GM04503 (cell line): ENCODE measurements at places on chromosomes 13 and 19.
A peak's percentile ranks its signal among the peaks of the same experiment; 100 is the strongest.

GRCh38 chr13:22114630-22115311 lies 443.9 kb downstream of the FGF9 start:
- DNase-seq, result no peak

GRCh38 chr19:14441041-14441938 lies 8.2 kb downstream of the PKN1 start:
- DNase-seq, result no peak

- no peak for DNase-seq
Measured at GRCh38 chr13:57825066-57825465, 193.5 kb downstream of the PCDH17 start.

- DNase-seq, result no peak
Measured at GRCh38 chr19:57512845-57513244, 13.1 kb downstream of the ZNF773 start.

- DNase-seq, result peak; percentile 73
Measured at GRCh38 chr19:10334588-10335351, 1.4 kb upstream of the RAVER1 start.

DNA sequence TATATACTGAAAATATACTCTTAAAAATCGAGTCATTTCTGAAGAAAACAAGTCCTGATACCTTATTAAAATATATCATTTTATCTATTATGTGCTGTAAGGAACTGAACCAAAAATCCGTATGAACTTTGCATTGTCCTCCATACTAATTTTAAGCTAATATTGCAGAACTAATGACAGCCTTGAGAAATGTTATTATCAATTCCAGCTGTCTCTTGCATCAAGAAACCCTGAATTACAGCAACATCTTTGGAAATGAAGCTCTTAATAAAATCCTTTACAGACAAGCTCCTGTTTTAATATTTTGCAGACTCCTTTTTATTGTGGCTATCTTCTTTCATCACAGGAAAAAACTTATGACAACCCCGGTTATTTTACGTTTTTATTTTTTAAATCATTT lies 1335.3 kb downstream of the EFNB2 start:
- DNase-seq, result no peak

- DNase-seq, result no peak
Measured at GRCh38 chr13:31261241-31261640, 61.5 kb downstream of the B3GLCT start.

DNA sequence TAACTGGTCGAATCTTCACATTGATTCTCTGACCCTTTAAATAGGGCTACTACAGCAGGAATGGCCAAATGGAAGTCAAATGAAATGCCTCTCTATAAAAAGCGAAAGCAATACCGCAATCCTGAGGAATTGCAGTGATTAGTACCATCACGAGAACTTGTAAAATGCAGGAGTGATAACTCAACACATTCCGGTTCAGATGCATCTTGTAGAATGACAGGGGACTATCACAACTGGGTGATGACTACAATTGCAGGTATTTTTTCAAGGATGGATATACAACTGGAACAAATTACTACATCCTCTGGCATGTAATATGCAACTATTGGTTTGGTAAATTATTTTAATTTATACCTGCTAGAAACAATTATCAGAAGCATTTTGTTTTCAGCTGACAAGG lies 140.4 kb downstream of the PCDH20 start:
- DNase-seq, result no peak

DNA sequence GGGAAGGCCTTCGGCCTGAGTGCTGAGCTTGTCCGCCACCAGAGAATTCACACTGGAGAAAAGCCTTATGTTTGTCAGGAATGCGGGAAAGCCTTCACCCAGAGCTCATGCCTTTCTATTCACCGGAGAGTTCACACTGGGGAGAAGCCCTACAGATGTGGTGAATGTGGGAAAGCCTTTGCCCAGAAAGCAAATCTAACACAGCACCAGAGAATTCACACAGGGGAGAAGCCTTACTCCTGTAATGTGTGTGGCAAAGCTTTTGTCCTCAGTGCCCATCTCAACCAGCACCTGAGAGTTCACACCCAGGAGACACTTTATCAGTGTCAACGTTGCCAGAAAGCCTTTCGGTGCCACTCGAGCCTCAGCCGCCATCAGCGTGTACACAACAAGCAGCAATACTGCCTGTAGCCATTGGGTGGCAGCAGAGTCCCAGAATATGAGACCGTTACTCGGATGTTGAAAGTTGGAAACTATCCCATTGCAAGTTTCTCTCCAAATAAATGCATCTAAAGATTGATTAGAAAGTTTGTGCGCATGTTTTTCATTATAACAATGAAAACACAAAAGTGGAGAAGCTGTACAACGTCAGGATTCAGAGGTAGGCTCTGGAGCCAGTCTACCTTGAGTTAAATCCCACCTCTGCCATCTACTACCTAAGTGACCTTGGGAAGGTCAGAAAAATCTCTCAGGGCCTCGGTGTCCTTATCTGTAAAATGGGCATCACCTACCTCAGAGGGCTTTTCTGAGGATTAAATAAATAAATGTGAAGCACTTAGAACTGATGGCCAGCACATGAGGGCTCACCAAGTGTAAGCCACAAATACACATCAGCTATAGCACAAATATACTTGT lies 21.1 kb downstream of the ZNF473 start:
- no peak for DNase-seq

GRCh38 chr13:46360604-46361003 lies 26.4 kb downstream of the RUBCNL start:
- DNase-seq, result no peak

DNA sequence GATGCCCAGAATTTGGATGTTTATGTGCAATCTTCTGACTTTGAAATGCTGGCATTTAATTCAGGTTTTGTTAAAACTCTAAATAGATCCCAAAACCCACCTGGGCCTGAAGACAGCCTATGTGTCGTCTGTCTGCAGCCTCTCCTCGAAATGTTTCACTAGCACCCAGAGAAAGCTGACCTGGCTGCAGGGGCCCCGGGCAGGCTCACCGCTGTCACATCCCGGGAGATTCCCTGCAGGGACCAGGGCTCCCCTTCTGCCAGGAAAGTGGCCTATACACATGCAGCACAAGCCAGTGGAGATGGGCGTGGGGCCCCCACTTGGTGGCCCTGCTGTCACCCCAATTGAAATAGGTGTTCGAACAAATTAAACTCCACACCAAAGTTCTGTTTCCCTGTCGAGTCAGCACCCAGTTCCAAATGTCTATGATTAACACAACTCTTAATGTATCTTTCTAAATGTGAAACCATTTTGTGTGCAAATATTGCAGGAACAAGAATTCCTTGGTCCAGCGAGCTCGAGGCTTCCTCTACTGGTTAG lies 145.8 kb upstream of the ZNF507 start:
- DNase-seq, result no peak

DNA sequence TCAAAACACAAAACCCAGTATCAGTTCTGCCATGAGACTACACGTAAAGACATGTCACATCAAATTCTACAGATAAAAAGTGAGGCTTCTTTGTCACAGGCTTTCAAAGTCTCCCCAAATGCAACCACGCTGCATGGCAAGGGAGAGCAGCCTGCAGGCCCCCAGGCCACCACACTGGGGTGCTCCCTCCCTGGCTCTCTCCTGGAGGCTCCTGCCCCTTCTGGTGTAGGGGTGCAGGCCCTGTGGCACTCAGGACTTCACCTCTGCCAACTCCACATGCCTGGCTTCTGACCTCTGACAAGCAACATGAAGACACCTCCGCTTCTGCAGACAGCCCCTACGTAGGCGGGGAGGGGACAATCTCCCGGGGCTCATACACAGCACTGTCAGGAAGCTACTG lies 14.3 kb downstream of the AKAP8 start:
- DNase-seq, result no peak

DNA sequence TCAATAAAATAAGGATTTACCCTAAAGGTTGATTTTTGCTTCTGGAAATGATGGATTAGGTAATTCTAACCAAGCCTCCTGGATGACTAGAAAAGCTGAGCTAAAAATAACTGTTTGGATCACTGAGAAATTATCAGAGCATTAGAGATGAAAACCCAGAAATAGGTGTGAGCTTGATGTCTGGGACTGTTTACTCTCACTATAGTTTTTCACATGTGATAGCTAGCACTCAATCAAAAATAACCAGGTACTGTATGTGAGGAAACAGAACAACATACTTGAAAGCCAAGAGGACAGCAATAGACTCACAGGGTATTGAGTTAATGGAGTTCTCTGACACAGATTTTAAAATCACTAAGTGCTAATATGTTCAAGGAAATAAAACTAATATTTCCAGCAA lies 9.5 kb downstream of the ZAR1L start:
- no peak for DNase-seq

DNA sequence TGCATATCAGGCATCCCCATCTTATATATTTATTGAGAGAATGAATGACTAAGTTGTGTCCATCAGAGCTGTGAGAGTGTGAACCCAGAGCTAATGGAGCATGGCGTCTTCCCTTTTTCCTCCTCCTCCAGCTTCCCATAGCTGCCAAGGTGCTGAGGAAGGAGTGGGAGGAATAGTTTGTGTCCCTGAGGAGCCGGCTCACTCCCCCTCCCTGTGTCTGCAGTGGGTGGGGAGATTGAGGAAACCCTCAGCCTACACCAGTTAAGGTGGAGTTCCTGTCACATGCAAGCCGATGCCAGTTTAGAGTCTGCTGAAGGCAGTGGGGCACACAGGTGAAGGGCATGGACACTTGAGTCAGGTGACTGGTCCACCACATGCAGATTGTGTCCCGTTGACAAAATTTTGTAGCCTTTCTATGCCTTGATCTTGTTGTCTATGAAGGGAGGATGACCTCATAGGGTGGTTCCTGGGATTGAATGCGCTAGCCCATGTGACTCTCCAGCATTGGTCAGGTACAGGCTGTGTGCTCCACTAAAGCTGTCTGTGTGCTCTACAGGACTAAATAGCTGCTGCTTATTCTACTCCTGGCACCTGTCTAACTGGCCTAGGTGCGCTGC lies 47.6 kb upstream of the GPI start:
- no peak for DNase-seq

DNA sequence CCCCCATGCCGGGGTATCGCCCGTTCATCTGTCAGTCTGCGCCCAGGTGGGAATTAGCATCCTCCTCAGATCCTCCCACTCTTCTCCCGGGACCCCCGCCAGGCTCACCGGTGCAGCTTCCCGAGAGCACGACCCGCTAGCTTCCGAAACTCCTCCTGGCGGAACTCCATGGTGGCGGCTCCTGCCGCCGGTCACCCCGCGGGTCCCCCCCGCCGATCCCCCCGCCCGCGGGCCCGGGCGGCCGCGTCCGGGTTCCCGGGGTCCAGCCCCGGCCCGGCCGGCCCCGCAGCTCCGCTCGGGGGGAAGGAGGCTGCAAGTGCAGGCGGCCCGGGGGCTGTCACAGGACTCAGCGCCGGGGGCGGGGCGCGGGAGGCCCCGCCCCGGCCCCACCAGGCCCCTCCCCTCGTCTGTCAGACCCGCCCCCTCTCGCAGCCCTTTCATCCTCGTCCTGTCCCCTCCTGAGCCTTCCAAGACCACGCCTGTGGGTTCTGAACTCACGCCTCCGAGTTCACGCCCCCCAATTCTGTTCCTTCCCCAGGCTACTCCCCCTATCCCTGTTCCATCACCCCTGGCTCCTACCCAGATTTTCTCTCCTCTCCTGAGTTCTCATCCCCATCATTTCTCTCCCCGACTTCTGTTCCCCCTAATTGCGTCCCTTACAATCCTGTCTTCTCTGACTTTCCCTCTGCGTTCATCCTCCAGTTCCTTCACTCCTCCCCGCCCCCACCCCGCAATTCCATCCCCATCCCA lies at the start of gene SLC17A7:
SLC17A7 (minus strand) TSS at position 318 of the 750 bp plus-strand sequence; CDS start at position 170, 148 bp downstream.
- DNase-seq, result no peak

GRCh38 chr13:30113983-30114570 lies 193.3 kb downstream of the KATNAL1 start:
- DNase-seq, result no peak

DNA sequence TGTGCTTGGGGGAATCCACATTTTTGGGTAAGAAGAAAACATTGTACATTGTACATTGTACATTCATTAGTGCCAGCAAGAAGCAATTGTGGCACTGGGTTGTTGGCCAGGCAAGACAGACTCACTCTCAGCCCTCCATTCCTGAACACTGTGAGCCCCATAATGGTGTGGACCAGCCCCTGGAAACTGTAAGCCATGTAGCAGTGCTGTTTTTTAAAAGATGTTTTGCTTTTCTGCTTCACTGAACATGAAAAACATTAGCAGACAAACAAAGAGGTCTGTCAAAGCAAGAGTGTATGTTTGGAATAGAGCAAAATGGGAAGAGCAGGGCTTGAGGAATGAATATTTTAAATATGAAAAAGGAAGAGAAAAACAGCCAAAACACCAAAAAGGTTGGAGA lies 39.1 kb upstream of the IL17D start:
- DNase-seq, result no peak

GRCh38 chr13:44873461-44873860 lies 115.8 kb downstream of the NUFIP1 start:
- no peak for DNase-seq

DNA sequence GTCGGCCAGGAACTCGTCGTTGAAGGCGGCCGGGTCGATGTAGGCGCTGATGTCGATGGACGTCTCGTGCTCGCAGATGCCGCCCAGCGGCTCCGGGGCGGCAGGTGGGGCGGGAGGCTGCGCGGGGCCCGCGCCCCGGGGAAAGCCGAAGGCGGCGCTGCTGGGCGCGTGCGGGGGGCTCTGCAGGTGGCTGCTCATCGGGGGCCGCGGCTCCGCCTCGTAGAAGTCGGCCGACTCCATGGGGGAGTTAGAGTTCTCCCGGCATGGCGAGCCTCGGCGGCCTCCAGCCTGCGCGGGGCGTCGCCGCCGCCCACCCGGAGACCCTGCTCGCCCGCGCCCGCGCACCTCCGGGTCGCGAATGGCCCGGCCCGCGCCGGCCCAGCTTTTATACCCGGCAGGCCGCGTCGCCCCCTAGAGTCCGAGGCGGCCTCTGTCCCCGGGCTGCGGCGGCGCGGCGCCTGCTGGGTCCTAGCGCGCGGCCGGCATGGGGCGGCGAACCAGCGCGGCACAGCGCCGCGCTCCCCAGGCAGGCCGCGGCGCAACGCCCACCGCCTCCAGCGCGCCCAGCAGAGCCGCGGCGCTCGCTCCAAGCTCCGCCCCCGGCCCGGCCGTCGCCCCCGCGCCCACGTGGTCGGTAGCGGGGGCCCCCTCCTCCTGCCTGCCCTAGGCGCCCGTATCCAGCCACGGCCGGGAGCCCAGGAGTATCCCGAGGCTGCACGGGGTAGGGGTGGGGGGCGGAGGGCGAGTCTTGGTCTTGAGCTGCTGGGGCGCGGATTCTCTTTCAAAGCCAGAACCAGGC lies at the start of gene CEBPA:
CEBPA (minus strand) TSS at position 360 of the 799 bp plus-strand sequence; CDS start at position 240, 120 bp downstream.
- DNase-seq, result no peak

- DNase-seq, result no peak
Measured at GRCh38 chr19:4970558-4971423, 1.9 kb downstream of the KDM4B start.

GRCh38 chr19:48230555-48231129 lies 25.1 kb downstream of the CARD8 start:
- DNase-seq, result no peak

GRCh38 chr13:28426381-28426780 lies 68.5 kb downstream of the FLT1 start:
- DNase-seq, result no peak
